ENCODE measurements at places on chromosomes 4 and X.

GRCh38 chrX:39336671-39337311 lies 535.5 kb downstream of the MID1IP1 start:
- DNase-seq, result peak; percentile 11

DNA sequence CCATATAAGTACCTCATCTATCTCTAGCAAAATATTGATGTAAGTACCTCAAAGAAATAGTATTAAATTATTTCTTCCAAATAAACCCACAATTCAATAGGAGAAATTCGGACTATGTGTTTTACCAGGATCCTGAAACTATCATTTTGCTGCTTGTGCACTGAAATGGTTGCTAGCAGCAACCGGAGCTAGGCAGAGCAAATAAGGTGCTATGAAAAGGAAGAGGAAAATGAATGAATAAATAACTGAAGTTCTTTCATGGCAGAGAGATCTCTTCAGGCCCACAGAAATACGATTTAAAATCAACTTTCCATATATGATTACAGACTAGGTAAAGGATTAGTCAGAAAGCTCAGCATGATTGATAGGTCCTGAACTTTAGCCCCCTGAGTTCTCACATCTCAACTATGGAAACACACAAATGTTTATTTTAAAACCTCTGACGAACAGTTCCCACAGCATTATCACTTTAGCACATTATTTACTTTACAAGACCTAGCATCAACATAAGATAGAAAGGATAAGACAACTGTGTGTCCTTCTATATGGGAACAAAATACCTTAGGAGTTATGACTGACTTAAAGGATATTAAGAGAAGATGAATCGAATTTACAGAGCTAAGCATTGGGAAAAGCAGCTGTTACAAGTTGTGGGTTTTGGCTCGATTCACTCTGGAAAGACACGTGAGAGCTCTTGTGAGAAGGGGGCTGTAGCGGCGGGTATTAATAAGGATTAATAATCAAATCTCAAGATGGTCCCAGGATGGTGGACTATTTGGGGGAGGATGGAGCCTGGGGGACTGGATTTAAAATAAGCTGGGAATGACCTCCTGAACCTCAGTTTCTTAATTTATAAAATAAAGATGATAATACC lies 104.3 kb downstream of the CORIN start:
- no peak for DNase-seq

DNA sequence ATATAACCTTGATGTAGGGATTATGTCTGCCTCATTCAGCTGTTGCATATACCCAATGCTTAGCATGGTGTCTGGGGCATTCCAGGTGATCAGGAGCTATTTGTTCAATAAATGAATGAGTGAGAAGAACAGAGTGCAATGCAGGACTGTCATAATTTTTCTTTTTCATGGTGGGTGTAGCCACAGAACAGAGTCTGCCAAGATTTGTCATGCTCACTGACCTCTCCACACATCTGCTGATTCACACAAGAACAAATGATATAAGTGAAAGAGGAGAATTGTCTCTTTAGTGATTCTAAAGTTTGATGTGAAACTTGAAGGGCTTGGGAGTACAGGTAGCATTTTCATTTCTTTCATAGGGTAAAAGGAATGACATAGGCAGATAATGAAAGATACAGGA lies 64.4 kb upstream of the TEX13D start:
- DNase-seq, result no peak

GRCh38 chrX:19372170-19372546 lies 28.4 kb downstream of the PDHA1 start:
- DNase-seq, result peak; percentile 66

GRCh38 chr4:71639380-71639779 lies 144.5 kb downstream of the GC start:
- DNase-seq, result no peak

DNA sequence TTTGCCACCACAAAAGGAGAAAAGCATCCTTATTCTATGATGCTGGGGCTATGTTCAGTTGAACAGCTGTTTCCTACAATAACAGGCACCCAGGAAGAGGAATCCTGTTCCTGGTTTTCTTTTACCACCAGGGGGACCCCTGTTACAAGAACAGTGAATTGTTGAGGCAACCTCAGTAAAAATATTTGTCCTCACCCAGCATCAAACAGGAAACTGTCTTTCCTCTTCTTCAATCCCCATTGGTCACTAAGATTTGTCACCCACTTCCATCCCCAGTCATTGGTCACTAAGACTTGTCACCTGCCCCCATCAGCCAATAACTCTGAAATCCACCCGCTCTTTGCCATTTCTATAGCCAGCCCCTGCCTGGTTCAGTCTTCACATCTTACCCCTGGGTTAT lies 143.5 kb upstream of the GALNT7 start:
- peak; percentile 71 for DNase-seq

DNA sequence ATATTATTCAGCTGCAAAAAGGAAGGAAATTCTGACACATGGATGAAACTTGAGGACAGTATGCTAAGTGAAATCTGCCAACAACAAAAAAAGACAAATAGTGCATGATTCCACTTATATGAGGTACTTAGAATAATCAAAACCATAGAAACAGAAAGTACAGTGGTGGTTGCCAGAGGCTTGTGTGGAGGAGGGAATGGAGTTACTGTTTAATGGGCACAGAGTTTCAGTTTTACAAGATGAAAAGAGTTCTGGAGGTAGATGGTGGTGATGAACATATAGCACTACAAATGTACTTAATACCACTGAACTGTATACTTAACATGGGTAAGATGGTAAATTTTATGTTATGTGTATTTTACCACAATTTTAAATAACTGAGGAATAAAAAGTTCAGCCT lies 212.0 kb upstream of the KLF3 start:
- no peak for DNase-seq

DNA sequence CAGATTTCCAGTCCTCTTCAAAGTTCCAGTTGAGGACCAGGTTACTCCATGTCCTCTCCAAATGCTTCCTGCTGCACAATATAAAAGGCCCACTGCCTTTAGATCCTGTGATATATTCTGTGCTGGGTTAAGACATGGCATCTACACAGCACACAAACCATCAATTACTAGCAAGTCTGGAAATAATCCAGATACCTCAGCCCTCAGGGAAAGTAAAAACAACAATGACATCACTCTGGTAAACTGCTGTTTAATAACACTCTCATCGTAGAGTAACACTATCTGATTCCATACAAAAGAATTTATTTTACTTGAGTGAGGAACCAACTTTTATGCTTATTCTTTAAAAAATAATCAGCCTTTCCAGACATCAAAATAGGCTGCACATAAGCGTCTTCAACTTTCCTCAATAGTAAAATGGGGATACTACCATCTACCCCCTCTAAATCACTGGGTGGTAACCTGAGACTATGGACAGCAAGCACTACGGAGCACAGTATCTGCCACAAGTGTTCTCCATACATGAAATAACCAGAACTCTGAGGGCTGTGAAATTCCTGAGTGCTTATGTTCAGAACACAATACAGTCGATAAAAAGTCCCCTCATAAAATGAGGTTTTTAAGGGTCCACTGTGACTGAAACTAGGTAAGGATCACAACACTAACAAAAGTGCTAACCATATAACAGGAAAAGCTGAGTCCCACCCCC lies 53.4 kb downstream of the ABCG2 start:
- peak; percentile 72 for DNase-seq

GRCh38 chr4:133146574-133147241 lies 2.4 kb upstream of the PCDH10 start:
- DNase-seq, result peak; percentile 57

- DNase-seq, result no peak
Observed at GRCh38 chr4:113270520-113271319, 221.3 kb downstream of the ANK2 start.

DNA sequence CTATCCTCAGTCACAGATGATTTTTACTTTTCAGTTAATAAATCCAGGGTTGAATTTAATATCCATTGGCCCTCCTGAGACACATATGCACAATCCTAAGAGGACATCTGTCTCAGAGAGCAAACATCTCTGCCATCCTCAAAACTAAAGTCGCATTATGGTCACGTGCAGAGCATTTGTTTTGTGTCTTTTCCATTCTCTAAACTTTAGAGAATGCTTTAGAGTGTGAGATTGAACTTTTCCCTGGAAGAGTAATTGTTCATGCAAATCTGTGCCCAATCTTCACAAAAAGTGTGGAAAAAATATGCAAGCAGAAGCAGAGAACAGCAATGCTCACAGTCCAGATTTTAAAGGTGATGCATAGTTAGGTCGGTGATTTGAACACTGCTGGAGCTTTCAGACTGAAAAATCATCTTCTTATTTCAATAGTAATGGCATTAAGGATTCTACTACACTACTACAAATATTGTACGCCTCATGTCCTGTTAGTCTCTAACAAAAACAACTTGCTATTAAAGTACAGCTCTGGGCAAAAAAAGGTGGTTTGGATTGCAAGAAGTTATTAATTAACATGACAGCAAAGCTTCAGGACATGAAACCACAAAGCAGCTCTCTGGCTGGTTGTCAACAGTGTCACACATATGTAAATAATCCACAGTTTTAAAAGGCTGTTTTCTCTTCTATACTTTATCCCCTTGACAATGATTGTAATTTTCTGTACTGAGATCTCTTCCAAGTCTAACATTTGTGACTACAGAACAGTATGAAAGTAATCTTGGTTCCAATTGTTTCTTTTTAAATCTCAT lies 19.9 kb downstream of the DCHS2 start:
- no peak for DNase-seq

- no peak for DNase-seq
Observed at GRCh38 chr4:132504438-132504837, 644.7 kb upstream of the PCDH10 start.

DNA sequence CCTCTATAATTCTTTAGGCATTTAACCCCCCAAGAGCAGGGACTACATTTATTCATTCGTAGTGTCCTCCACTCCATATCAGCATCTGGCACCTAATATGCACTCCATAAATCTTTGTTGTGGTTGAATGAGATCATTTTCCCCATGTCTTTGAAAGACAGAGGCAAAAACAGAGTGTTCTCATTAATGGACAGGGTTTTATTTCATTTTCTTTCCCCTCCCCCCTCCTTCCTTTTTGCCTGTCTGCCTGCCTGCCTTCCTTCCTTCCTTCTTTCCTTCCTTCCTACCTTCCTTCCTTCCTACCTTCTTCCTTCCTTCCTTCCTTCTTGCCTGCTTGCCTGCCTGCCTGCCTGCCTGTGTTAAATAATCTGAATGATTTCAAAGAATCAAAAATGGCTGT lies 83.2 kb downstream of the SHROOM3 start:
- peak; percentile 25 for DNase-seq

DNA sequence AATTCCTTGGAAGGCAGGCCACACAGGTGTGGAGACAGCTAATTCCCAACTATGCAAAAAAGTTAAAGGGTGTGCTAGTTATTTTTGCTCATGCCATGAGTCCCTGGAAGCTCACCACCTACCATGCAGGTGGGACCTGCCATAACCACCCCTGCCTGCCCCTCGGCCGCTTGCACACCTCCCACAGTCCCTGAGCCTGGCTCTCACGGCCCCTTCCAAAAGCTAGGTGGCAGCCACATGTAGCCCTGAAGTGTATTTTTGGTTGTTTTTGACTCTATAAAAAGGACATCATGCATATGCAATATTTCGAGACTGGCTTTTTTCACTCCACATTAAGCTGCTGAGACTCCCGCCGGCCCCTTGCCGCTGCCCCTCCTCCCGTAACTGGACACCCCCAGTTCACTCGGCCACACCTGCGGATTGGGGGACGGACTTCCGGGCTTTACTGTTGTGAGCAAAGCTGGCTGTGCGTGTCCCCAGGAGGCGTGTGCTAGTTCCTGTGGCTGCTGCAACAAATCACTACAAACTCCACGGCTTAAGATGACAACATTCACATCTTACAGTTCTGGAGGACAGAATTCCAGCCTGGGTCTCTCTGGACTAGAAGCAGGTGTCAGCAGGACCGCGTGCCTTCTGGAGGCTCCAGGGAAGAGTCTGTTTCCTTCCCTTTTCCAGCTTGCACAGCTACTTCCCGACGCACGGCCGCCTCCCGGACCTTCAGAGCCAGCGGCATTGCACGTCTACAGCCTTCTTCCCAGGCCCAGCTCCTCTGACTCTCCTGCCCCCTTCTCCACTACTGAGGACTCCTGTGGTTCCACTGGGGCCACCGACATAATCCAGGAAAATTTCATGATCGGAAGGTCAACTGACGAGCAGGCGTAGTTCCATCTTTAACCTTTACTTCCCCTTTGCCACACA lies 24.8 kb downstream of the ZFYVE28 start:
- no peak for DNase-seq

DNA sequence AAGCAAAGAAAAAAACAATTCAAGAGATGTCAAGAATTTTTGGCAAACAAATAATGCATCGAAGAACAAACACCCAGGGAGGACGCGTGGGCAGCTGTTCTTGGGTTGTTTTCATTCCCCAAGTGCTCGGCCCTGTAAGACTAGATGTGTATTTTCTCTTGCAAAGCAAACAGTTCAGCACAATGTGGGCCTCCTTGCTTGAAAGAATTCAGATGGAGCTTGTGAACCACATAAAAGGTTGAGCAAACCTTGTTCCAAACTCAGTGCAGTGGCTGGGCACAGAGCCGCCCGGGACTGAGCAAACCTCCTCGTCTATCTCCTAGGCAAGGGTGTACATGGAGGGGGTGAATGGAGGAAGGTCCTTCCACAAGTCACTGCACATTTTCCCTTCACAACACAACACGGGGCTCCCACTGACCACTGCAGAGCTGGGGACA lies 82.4 kb downstream of the HTRA3 start:
- peak; percentile 27 for DNase-seq

GRCh38 chr4:58669783-58670182 lies 1559.6 kb upstream of the IGFBP7 start:
- DNase-seq, result no peak

DNA sequence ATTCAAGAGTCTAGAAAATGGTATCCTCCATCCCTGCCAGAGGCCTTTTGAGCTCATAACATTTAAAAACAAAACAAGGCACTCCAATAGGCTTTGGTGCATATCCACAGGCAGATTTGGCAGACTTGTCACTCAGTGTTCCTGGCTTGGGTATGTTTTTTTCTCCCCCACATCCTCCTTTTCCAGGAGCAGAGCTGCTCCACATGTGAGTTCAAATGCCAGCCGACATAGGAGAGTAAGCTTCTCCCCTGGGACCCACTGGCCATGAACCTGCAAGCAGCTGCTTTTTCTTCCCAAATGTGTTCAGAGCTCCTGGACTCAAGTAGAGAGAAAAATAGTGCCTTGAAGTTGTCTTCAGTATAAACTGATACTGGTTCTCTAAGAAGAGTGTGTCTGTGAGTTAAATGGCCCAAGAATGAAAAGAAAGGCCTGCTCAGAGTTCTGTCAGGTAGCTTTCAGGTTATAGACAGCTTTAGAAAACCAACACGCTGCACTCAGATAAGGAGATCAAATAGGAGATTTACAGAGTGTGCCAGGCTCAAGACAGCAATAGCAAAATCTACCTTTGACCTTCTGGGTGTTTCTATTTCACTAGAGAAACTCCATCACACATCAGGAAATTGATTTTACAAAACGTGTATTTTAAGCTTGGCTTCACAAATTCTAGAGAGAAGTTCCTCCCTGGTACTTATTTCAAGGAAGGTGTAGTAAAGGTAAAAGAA lies 162.5 kb upstream of the GALNT7 start:
- no peak for DNase-seq

DNA sequence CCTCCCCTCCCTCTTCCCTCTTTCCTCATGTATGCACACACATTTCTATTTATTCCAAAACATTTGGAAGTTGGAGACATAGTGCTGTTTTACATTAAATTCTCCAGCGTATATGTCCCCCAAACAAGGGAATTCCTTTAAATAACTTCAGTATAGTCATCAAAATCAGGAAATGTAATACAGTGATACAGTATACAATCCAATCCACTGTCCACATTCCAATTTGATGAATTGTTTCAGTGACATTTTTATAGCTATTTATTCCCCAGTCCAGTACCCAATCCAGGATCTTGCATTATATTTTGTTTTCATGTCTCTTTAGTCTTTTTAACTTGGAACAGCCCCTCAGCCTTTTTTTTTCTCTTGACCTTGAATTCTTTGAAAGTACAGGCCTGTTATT lies 233.0 kb downstream of the DKK2 start:
- DNase-seq, result peak; percentile 86
